ENCODE measurements at places on chromosomes 3 and 15.

GRCh38 chr15:67479781-67480505 is 41.0 kb upstream of the C15orf61 start:
- DNase-seq = no peak

- DNase-seq = no peak
Measured at GRCh38 chr3:140580746-140581145, 97.1 kb upstream of the TRIM42 start.

DNA sequence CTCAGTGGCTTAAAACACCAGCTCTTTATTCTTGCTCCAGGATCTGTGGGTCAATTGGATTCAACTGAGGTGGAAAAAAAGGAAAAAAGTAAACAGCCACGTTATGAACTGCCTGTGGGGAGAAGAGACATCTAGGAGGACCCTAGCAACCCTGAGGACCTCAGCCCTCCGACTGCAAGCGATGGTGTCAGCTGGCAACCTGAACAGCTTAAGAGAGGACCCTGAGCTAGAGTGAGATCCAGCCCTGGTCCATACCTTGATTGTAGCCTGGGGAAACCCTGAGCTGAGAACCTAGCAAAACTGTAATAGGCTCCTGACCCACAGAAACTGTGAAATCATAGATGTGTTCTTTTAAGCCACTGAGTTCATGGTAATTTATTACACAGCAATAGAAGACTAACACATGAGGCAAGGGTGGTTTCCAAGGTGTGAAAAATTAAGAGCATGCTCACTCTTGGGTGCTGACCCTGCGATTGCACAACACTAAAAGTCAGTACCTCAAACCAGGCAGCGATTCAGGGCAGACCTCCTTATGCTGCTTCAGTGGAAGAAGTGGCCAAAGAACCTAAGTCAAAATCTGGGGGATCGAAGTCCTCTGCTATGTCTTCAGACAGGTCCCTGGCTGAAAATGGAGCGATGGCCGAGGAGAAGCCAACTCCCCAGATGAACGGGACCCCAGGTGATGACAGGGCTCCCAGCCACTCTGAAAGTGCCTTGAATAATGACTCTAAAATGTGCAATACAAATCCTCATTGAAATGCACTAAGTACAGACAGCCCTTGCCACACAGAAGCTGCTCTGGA is 57.7 kb downstream of the GASK1A start:
- peak; percentile 29 for DNase-seq

- no peak for DNase-seq
Measured at GRCh38 chr3:187104342-187104741, 35.0 kb downstream of the RPL39L start.

- no peak for DNase-seq
Measured at GRCh38 chr3:161203485-161204098, 17.5 kb upstream of the NMD3 start.

DNA sequence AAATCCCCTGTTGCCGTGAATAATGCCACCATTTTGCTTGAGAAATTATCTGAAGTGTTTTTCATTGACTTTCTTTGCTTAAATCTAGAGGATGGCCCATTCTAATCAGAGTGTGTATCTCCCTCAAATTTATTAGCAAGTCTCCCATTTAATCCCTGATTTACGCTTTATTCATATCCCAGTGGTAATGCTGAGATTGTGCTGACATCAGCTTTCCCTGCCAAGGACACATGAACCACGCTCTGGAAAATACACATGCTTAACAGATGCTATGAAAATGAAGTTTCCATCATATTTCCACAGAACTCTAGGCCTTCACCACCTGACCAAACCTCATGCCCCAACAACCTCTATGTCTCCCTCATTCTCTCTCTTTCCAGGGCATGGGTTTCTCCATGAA is 545.4 kb downstream of the TUSC7 start:
- no peak for DNase-seq

GRCh38 chr3:124281453-124282316 is 289.8 kb upstream of the ROPN1 start:
- DNase-seq = no peak

GRCh38 chr3:53817809-53818208 is 28.4 kb downstream of the CHDH start:
- DNase-seq = no peak

DNA sequence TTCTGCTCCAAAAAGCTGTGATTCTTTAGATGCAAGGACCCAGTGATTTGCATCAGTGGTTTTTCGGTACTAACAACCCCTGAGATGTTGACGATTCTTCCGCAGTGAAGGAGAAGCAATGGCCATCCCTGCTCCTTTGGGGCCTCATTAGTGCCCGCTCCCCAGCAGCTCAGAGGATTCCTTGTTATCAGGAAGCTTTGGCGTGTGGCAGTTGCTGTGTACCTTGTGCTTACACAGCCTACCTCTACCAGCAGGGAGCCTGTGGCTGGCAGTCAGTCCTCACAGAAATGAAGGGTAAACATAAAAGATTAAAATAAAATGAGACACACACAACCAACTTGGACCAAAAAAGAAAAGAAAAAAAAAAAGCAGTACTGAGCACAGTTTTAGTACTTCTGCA is 55.2 kb downstream of the CNTN3 start:
- no peak for DNase-seq

GRCh38 chr3:112005091-112005672 is 6.5 kb downstream of the TAGLN3 start:
- DNase-seq = no peak

DNA sequence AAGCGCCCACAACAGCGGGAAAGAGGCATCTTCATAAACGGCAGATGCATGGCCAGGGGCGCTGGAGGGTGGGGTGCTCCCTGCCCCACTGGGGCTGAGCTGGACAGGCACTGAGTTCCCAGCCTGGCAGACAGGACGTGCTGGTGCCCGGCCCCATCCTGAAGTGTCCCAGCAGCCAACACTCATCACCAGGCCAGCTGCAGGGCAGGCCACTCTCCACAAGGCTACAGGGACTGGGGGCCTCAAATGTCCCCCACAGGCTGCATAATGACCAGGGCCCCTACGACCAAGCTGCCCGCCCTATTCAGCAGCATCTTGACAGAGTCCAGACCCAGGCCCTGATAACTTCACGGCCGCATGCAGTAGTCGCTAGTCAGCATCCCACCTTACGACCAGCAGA is 124.1 kb upstream of the IQSEC1 start:
- no peak for DNase-seq

DNA sequence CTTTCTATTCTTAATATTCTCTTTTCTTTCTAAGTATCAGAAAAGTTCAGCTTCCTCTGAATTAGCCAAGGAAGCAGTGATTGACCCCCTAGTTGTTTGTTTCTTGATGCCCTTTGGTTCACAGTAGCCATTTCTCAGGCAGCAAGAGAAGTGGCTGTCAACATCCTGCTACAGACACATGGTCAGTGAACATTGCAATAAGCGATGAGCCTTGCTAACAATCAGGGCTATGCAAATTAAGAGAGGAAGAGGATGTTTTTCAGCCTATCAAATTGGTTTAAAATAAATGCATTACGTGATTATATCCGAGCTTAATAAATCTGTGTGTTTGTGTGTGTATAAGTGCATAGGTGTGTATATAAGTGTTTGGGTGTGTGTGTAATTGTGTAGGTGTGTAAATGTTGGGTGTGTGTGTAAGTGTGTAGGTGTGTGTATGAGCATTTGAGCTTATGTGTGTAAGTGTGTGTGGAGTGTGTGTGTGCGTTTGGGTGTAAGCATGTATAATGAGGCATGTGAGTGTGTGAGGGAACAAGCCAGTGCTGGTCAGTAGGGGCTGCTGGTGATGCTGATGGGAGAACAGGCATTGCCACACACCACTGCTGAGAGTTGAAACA is 78.1 kb upstream of the XCR1 start:
- DNase-seq = no peak

DNA sequence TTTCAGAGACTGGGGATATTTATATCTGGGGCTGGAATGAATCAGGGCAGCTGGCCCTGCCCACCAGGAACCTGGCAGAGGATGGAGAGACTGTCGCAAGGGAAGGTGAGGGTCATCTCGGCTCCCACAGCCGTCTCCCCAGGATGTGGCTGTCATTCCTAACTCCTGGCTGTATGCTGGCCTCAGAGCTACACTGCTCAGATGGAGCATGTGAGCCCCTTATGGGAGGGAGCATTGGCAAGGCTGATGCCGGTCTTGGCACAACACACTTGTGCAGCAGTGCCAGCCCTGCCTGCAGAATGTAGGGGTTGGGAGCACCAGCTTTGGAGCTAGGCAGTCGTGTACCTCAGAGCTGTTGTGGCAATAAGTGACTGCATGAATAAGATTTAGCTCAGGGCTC is 5.2 kb downstream of the RCCD1 start:
- DNase-seq = no peak

DNA sequence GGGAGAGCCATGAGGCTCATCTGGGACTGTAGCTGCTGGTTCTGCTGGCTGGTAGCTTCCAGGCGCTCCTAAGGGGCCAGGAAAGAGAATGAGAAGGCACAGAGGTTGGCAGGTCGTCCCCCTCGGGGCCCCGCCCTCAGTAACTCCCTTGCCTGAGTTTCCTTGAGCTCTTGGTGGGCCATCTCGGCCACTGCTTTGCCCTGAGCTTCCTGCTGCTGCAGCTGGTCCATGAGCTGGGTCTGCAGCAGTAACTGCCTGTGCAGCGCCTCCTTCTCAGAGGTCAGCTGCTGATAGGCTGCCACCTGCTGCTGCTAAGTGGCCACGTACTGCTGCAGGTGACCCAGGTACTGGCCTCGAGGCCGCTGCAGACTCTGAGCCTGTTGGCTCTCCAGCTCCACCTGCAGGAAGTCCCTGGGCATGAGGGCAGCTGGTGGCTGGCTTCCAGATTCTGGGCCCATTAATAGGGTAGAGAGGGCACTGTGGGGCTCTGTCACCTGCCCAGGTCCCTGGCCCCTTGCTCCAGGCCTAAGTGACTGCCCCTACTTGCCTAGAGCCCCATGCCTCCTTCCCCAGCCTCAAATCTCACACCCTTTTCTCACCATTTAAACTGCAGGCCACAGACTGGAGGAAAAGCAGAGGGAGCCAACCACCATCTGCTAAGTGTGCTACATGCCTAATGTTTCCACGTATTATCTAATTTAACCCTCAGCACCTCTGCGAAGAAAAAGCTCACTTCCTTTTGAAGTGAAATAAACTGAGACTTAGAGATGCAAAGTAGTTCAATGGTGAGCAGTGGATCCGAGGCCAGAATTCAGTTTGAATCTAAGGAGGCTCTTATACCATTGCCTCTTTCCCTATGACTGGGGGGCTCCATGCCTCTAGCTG is 10.8 kb upstream of the VPS33B start:
- DNase-seq = peak; percentile 65

- no peak for DNase-seq
Measured at GRCh38 chr15:89199746-89200145, 21.6 kb downstream of the RLBP1 start.

- no peak for DNase-seq
Measured at GRCh38 chr15:25734680-25735355, 128.3 kb downstream of the ATP10A start.

DNA sequence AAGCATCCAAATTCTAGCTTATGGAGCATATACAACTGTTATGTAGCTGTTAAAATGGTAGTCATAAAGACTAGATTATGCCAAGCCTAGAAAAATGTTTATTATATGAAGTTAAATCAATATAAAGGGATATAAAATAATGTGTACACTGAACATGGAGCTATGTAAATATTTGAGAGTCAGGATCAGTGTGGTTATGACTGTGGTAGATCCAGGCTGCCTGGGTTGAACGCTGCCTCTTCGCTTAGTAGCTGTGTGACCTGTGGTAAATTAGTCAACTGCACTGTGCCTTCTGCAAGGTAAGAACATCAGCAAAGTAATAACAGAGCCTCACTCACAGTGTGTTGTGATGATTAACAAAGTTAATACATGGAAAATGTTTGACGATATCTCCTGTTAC is 212.2 kb downstream of the RBMS3 start:
- DNase-seq = no peak

GRCh38 chr3:121895121-121895520 is 920 bp downstream of the SLC15A2 start:
- no peak for DNase-seq

GRCh38 chr3:195540027-195540426 is 3.1 kb downstream of the PPP1R2 start:
- no peak for DNase-seq

DNA sequence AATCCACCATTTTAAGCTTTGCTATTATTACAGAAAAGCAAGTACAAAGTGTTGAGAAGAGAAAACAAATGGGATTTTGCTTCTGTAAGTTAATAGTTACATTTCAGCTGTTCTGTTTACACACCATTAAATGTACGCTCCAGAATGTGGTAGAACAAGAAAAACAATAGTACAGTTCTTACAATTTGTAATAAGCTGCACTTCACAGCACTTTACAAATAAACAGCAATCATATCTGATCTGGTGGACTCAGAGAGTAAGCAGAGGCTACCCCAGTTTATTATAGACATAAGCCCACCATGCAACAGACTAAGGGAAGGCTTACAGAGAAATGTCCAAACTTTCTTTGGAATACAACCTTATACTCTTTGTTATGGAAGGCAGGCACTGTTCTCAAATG is 126.4 kb downstream of the OXSM start:
- no peak for DNase-seq

Data from CD4-positive, alpha-beta T cell treated with Interferon alpha-2 for 1 hour (primary cell).